ENCODE measurements at places on chromosomes 11 and 22.

DNA sequence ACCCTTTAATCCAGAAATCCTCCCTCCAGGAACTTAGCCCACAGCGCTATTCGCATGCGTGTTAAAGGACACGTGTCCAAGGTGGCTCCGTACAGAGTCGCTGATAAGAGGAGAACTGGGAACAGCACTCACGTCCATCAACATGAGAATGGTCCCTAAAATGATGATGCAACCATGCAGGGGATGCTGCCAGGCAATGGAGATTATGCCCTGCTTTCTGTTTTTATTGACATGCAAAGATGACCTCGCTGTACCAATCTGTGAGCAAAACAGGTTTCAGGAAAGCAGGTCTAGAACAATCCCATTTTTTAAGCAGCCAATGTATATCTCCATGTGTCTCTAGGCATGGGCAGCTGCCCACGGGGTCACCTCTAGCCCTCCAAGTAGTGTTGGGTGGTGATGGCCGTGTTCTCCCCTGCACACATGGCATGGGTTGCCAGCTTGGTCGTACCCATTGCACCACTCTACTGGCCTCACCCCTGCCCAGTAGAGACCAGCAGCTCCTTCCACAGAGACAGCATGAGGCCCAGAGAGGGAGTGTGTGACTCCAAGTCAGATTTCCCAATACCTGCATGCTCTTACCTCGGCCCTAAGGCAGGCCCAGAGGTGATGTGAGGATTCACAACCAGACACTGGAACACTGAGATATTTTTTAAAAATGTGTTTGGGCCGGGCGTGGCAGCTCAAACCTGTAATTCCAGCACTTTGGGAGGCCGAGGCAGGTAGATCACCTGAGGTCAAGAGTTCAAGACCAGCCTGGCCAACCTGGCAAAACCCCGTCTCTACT lies 68.3 kb upstream of the LINC01488 start:
- no peak for DNase-seq

GRCh38 chr11:125165111-125165842 lies 726 bp downstream of the PKNOX2 start:
- DNase-seq = peak; percentile 18

- DNase-seq = no peak
These were observed 487 bp upstream of the LIPT2 start for GRCh38 chr11:74493791-74494630.

DNA sequence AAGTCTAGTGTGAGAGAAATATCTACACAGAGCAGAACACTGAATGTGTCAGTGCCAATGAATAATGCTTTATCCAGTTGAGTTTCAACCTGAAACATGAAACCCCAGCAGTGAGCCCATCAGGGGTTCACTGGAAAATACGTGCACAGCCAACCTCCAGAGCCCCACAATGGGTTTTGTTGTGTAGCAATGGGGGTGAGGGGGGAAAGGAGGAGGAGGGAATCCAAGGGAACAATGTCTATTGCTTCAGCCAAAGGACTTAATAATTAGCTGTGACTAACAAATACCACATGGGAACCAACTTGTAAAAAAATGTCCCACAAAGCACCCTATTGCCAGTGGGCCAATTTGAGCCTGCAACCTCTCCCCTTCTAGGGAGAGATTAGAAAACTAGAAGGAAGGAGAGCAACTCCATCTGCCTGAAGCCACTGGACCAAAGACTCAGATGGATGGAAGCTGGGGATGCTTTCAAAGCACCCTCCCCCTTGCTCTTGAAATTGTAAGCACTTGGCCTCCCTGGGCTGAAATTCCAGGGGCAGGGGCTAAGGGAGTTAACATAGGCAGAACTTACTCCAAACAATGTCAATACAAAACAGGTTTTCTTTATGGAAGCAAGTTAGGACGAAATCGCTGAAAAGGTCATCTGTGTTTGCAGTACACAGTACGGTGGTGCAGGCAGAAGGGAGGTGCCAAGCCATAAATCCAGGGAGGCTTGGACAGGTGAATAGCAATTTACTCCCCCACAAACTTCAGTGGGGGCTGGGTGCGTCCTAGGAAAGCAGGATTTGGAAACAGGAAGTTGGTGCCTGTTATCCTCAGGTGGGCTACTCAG lies 99.8 kb downstream of the ARL14EP start:
- DNase-seq = no peak

- DNase-seq = no peak
These were observed 5.8 kb downstream of the MAPK8IP2 start for GRCh38 chr22:50606165-50606945.

DNA sequence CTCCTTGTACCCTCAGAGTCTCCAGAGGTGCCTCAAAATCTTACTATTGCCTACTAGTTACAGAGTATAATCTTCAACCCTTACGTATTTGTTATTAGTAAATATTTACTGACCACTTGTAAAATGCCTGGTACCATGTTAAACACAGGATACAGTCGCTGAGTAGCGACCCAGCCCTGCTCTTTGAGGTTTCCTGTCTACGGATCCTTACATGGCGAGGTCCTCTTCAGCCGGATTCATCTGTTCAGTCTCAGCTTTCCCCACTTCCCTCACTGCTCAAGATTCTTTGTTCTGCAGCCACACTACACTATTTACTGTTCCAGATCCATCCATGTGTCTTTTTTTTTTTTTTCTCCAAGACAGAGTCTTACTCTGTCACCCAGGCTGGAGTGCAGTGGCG lies 13.2 kb upstream of the TTC36 start:
- no peak for DNase-seq

DNA sequence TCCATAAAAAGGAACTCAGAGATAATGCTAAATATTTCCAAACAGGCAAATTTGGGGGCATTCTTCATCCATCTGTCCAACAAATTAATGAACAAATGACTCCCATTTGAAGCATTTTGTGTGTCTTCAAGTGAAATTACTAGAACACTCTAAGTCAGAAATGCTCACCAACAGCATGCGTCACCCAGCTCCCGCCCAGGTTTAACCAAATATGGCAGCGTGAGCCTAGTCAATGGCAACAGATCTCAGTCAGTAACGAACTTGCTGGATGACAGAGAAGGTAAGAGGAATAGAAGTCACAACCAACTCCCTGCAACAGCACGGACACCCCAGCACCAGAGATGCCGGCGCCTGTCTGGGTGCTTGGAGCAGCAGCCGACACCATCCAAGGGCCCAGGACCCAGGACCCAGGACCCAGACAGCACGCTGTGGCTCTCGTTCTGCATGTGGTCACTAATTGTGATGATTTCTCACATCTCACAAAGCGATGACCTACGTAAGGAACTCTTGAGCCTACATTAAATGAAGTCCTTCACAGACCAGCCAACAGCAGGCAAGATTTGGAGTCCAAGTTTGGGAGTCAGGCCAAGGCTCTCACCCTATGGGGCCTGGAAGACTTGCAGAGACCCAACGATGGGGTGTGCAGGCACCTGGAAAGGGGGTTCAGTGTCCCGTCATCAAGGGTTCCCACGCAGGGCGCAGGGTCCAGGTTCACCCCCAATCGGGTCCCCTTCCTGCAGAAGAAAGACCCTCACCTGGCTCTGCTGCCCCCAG lies 556.9 kb downstream of the BRD1 start:
- no peak for DNase-seq

- no peak for DNase-seq
These were observed 89.8 kb upstream of the FIBIN start for GRCh38 chr11:26904132-26904531.

DNA sequence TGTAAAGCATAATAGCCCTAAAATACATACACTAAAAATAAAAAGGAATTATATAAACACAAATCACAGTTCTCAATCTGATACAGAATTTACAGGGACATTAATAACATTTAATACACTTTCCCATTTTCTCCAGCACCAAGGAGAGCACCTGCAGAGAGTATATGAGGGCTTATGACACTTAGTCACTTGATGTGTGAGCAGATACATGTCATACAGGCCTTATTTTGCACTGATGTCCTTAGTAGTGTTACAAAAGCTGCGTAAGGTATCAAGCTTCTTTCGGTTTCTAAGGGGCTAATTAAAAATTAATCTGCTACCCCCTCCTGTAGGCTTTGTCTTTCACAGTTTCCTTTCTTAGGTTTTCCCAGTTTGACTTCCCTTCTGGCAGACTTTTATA lies 61.3 kb downstream of the TRIM44 start:
- DNase-seq = no peak

DNA sequence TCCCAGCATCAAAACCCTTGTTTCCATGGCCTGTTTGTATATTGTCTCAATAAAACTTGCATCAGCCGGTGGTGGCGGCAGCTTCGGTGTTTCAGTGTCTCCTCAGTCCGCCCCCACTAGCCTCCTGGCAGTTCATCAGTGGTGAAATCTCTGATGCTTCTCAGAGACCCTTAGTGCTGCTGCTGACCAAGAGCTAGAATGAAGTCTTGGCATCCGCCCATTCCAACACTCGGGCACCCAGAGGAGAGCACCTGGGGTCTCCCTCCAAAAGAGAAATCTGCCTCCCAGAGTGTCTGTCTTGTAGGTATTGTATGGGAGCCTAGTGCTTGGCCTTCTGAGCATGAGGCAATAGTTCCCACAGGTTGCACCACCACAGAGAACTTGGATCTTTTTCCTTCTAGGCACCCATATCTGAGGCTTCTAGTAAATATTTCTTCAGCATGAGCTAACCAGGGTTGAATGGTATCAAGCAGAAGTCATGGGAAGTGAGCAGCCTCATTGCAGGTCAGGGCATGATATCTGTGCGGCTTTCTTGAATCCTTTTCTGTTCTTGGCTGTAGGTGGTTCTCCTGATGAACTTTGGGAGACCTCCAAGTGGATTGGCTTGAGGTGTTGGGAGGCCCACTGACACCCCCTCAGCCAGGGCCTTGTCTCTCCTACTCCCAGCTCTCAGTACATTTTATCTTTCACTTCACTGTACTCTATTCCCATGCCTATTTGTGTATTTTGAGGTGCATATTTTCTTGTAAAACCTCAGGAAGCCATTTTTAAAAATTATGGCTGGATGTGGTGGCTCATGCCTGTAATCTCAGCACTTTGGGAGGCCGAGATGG lies 13.2 kb upstream of the AIFM3 start:
- DNase-seq = no peak

DNA sequence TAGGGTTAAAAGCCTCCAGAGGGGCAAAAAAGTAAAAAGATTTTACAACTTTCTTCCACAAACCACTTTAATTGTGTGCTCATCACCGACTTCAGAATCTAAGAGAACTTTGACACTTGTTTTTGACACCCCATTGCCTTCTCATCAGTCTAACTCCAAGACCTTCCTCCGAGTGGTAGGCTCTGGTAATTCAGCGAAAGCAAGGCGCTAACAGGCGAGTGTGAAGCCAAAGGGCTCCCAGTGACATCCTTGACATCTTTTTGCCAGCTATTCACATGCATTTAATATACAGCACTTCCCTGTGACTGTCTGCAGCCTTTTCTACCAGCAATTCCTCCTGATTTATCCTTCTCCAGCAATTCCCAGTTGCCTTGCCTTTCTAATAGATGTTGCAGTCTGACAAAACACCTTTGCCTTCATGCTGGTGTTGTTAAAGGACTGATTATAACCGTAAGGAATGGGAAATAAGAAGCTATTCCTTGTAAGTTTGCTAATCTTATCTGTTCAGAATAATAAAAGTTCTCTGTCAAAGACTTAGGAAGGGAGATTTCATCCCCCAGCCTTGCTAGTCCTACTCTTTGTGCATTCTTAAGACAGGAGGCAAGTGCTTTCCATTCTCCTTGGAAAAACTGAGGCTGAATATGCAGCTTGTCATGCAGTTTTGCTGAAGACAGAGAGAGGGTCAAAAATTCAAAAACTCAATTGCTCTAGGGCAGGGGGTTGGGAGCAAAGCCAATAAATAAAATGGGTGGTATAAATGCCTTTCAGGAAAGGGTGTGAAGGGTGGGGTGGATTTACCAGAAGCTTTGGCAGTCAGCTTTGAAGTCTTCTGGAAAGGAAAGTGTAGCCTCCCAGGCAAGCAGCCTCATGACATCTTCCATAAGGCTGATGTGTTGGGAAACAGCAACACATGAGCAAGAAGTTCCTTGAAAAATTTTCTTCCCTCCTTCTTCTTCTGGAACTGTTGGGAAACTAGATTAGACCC lies 39.1 kb downstream of the SNX19 start:
- no peak for DNase-seq

- no peak for DNase-seq
These were observed 64.0 kb downstream of the CSNK2A3 start for GRCh38 chr11:11288972-11289616.

DNA sequence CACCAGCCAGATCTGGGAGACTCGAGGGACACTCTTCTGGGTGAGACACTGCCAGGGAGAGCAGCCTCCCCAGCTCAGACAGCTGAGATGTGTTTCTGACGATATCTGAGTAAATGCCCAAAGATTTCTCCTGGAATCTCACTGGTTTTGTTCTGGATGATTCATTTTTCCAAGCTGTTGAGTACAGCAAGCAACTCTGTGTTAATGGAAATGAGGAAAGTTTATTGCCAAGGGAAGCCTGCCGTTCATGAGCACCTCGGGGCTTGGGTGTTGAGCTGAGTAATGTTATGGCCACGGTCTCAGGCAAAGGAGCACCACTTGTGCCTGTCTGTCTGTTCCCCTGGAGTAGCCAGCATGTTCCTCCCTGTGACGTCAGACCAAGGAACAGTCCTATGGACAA lies 1132.4 kb downstream of the BRD1 start:
- no peak for DNase-seq

DNA sequence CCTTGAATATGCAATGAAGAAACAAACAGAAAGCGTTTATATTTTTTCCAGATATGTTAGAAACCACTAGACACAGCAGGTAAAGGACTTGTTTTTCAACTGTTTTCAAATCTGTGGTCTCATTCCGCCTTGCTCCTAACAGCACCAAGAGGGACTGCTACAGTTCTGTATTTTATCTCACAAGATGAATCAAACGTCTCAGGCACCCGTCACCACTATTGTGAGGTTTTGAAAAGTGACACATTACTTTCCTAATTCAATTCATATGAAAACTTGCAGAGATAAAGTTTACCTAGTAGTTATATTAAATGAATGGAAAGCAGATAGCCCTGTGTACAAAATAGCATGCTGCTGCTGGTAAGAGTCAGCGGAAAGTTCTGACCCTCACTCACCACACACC lies 386.3 kb downstream of the ETS1 start:
- no peak for DNase-seq

GRCh38 chr11:34174412-34175041 lies 69.1 kb downstream of the NAT10 start:
- peak; percentile 82 for DNase-seq

DNA sequence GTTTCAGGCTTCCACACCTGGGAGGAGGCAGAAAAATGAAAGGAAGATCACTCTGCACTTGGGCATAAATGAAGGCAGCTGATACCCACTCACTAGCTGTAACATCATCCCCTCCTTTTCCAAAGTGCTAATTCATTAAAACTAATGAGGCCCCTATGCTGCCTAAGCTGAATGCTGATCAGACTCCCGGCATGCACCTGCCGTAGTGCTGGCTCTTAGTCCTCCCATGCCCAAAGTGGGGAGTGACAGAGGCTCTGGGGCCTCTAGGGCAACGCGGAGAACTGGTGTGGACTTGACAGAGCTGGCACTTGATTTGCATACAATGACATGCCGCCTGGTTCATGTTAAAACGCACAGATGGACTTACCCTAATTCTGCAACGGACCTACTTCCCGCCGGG lies 96.5 kb upstream of the NCAM1 start:
- no peak for DNase-seq

GRCh38 chr11:62340269-62340901 lies 3.1 kb downstream of the ASRGL1 start:
- peak; percentile 40 for DNase-seq
